ENCODE measurements at places on chromosomes 1 and 21.

DNA sequence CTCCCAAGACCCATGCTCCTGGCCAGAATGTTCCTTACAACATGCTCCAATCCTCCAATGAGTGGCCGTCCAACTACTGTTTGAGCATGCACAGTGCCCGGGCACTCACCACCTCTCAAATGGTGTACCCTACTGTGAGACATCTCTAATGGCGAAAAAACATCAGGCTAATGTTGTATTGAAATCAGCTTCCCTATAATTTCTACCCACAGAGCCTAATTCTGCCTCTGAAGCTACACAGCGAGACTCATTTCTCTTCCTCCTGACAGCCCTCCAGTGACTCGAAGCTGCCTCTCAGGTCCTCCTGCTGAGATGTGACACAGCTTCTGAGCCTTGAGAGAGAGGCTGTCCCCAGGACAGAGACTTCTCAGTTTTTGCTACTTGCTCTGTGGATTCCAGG, 130.7 kb downstream of the FAM78B start:
- no peak for DNase-seq

GRCh38 chr1:241045659-241046058, 311.3 kb downstream of the RGS7 start:
- no peak for DNase-seq

DNA sequence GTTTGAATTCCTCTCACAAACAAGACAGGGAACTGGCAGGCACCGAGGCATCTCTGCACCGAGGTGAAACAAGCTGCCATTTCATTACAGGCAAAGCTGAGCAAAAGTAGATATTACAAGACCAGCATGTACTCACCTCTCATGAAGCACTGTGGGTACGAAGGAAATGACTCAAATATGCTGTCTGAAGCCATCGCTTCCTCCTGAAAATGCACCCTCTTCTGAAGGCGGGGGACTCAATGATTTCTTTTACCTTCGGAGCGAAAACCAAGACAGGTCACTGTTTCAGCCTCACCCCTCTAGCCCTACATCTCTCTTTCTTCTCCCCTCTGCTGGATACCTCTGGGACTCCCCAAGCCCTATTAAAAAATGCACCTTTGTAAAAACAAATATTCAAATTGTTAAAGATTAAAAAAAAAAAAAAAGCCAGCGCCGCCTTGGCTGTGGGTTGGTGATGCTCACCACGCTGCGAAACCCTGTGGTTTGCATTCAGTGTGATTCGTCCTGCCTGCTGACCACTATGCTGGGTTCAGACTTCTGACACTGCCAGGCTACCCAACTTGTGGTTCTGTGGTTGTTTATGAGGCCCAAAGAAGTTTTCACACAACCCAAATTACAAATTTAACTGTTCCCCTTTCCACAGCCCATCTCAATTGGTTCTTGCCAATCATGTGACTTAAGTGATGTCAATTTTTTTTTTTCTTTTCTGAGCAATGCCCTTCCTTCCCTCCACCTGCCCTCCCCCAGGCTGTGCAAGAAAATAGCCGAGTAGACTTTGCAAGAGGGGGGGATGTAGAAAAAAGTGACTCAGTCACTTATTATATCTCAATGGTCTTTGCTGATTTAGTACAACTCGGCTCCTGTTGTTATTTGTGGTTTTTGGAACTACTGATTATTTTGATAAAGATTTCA, at the start of gene RUNX1:
Gene RUNX1, minus strand, starts transcription at position 597 of the 912 bp plus-strand sequence.
- peak; percentile 79 for DNase-seq

DNA sequence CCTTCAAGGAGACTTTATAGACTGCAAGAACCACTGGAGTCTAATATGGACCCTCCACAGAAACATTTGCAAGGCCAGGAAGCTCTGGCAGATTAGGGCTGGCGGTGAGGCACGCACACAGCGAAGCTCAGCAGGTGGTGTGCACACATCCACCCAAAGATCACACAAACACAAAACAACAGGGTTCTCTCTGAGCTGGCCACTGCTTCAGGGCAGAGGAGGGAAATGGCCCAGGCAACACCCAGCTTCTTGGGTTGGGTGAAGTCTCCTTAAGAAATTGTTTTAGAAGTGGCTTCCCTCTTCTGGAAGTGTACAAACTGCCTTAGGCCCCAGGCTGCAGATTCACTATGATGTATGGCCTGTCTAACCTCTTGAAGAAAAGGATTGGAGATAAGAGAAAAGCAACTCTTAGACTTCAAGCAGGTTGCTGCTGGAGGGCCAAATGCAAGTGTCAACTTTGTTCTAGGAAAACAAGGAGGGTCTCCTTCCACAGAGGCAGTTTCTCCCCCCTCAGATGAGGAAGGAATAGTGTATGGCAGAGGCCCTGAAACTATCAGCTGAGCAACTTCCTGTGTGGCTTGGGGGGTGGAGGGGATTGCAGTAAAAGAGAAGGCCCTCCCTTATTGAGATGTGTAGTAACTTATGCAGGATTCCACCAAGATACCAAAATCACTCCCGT, 2.0 kb downstream of the RCSD1 start:
- no peak for DNase-seq

DNA sequence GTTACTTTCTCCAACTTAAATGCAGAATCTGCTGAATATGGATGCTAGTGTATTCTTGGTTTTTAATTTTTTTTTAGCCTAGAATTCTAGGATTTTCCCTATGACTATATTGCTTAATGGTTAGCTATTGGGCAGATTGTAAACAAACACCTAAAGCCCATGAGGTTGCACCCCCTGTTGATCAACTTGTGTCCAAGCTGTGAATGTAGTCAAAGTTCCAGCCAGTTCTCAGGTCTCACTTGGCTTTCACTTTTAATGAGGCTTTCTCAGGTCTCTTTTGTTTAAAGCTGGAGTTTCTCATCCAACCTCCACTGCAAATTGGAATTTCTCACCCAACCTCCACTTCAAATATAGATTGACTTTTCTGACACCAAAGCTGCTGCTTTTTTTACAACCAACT, 35.9 kb downstream of the FCER1A start:
- DNase-seq, result no peak

GRCh38 chr1:94463056-94463764, 45.0 kb downstream of the ABCD3 start:
- DNase-seq, result no peak

DNA sequence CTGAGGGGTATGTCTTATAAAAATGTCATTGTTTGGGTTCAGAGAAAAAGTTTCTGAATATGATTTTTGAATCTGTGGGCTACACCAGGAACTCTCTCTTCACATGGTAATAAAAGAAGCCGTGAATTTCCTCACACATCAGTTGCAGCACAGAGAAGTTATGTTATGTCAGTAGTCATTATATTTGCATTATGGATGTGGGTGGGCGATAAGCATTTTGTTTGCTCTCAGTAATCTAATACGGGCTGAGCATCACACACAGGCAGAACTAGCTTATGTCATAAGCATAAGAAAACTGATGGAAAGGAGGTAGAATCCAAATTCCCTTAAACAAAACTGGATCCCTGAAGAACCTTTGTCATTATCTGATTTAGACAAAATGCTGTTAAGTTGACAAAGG, 70.8 kb downstream of the PRDM2 start:
- no peak for DNase-seq

DNA sequence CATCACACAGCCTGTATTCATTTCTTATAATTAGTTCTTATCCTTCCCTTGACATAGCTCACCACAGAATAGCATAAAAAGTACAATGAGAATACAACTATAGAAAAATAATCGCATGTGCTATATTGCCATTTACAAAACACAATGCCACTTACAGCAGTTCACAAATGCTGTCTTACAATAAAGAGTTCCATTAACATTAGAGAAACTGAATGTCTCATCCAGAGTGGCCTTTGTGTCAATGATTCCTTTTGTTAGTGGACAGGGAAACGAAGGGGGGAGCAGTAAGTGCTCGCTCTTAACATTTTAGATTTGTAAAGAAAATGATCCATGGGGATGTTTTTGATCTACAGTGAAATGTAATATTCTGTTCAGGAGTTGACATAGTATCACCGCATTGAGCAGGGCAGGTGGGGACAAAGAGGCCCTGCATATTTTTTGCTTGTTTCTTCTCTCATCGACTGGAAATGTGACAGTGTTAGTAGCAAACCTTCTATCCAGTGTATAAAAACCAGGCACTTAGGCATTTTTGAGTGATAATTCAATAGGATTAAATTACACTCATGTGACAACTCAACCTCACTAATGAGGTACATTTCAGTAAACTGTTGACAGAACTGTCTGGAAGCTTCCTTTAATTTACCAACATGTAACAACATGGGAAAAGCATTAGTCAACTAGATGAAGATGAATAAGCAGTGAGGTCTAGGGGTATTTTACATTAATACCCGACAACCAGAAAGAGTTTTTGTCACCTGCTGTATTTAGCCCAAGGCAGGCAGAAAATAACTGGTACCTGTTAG, 35.6 kb upstream of the RRP15 start:
- DNase-seq, result no peak

DNA sequence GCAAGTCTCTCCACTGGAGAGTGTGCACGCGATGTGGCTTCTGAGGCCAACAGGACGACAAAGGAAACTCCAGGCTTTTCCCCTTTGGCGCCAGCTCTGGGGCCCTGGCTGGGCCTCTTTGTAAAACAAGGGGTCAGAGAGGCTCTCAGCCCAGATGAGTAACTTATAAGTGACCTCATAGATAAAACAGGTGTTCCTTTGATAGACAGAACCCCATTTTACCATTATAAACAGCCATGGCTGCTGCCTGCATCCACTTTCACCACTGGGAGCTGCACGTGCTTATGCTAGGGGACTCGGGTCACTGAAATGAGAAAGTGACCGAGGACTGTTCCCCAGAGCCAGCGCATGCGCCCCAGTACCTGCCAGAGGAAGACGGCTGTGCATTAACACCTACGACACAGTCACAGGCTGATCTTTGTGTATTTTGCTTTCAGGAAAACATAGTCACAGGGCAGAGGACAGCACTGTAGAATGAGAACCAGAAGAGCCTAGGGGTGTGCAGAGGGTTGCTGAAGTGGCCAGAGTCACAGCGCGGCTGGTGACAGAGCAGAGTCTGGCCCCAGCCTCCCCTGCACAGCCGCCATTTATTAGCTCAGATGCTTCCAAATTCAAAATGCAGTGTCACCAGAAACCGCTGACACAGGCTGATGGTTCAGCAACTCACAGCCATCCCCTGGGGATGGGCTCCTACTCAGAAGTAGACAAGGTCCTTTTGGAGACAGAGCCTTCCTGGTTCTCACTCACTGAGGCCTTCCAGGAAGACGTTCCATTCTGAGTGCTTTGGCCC, 12.7 kb downstream of the RNF207 start:
- no peak for DNase-seq

DNA sequence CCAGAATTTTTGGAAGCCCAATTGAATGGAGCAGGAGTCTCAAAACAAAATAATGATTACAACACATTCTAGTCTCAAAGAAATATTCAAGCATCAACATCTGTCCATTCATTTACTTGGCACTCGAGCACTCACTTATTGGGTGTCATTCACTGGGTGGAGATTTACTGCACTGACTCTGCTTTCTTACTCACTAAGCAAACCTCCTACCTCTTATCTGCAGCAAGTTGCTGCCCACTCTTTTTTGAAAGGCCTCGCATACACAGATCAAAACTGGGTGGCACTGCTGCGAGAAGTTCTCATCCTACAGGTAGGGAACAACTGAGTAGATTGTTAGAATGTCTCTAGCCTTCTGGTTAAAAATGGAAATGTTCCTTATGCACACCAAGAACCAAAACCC, 18.0 kb downstream of the RHBDL2 start:
- DNase-seq, result no peak

- DNase-seq, result peak; percentile 76
Observed at GRCh38 chr1:116418091-116418830, 45.2 kb downstream of the ATP1A1 start.

- DNase-seq, result no peak
Observed at GRCh38 chr21:28256420-28256831, 736.3 kb downstream of the LTN1 start.

- no peak for DNase-seq
Observed at GRCh38 chr1:93960641-93961147, 51.5 kb upstream of the GCLM start.

DNA sequence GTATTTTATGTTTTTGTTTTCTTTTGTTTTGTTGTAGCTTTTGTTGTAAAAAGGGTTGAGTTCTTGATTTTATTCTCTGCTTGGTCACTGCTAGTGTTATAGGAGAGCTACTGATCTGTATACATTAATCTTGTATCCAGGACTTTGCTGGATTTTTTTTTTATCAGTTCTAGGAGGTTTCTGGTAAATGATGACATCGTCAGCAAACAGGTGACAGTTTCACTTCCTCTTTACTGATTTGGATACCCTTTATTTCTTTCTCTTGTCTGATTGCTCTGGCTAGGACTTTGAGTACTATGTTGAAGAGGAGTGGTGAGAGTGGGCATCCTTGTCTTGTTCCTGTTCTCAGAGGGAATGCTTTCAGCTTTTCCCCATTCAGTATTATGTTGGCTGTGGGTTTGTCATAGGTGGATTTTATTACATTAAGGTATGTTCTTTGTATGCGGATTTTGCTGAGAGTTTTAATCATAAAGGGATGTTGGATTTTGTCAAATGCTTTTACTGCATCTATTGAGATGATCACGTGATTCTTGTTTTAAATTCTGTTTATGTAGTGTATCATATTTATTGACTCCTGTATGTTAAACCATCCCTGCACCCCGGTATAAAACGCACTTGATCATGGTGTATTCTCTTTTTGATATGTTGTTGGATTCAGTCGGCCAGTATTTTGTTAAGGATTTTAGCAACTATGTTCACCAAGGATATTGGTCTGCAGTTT, 905.7 kb downstream of the LTN1 start:
- DNase-seq, result no peak

All from T-helper 22 cell (primary cell).